ENCODE measurements at places on chromosomes 7 and 10.

DNA sequence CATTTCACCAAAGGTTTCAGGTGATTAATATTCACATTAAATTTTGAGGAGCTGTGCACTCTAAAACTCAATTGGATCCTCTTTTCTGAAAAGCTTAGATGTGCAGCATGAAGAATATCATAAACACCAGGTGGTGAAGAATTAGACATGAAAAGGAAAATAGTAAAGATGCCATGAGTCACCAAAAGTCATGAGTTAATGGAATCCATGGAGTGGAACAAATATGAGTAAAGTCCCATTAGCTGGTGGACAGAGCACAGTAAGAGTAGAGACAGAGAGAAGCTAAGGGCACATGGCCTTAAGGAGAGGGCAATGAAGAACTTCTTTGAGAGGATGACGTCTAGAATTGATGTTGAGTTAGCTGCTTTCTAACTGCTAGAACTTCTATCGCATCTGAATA, 271.6 kb downstream of the CSTF2T start:
- no peak for DNase-seq

DNA sequence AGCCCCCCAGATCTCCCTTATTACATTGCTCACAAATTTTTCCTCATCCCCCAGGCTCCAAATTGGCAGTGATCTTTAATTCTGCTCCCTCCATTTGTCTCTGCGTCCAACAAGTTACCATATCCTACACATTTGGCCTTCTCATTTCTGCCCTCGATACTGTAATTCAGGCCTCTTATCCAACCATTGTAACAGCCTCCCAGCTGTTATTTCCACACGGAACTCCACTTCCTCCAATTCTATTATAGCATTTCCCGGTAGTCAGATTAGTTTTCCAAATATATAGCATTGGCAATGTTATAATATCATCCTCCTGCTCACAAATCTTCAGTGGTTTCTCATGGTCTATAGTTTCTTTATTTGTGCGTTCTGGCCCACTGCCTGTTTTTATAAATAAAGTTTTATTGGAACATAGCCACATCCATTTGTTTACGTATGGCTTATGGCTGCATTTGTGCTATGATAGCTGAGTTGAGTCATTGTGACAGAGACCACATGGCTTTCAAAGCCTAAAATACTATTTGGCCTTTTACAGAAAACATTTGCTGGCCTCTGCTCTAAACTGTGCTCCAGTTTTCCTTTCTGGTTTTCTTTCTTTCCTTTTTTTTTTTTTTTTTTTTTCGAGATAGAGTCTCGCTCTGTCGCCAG, 126.5 kb upstream of the ZNF438 start:
- DNase-seq: no peak

DNA sequence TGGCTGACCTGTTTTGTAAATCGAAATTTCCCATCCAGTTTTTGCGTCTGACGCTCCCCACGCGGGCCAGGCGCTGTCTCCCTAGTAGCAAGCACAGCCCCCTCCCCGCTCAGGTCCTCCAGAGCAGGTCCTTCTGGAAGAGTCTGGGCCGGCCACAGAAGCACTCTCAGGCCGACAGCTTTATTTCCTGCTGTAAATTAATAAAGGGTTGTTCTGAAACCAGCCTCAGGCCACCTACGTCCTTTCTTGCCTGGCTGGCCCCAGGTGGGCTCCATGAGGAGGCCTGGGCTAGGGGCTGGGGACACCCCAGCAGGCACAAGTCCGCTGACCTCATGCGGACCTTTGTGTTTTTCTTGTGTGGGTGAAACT, 35.2 kb downstream of the CAMK2B start:
- no peak for DNase-seq

DNA sequence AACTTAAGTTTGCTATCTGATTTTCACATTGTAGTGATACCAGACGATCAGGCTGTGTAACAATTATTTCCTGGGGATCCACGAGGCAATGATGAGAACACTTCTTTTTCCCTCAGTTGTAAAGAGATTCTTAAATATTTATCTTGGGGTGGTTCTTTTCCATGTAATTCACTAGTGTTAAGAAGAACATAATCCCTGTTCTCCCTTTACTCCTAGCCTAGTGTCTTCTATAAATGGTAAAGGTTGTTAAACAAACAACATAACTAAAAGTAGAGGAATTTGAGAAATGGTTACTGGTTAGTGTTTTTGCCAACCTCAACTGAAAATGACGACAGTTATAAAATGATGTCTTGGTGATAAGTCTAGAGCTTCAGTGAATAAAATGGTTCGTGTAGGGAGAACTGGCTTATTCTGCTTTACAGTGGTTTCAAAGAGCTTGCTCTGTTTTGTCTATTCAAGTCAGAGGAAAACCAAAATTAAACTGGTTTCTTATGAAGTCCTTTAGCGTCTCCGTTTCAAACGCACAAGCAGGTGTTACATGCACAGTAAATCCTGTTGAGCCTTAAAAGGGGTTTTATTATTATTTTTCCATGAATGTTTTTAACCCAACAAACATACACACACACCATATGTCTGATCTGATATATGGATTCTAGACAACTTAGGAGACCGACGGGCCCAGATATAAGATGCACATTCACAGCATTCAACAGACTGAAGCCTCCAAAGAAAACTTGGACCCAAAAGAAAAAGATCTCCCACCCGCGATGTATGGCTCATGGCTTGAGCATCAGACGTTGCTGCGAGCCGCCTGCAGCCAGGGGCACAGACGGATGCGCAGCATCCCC, 1.1 kb downstream of the TBX20 start:
- no peak for DNase-seq

DNA sequence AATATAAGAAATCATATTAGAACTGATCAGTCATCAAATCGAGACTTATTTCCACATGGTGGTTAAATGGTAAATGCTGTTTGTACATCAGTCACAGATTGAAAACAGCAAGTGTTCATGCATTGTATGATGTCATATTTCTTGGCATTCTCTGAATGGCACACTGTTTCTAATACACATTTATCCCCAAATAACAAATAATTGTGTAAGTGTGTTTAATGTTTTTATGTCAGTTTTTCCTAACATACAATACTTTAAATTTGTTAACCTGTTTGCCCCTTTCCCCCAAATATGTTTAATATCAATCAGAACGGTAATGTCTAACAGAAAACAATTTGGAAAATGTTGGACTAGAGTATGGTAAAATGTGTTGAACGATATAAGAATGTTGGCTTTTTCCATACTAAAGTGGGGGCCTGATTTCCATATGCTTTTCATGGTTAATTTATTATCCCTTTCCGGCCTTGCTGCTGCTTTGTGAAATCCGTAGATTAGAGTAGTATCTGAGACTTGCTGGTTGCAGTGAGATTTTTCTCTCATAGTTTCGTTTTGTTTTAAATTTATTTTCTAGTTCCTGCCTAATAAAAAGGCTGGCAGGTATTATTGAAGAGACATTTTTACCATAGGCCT, 23.7 kb downstream of the RAB18 start:
- no peak for DNase-seq

- DNase-seq: no peak
These were observed 30.4 kb downstream of the XPNPEP1 start for GRCh38 chr10:109892931-109893330.

- no peak for DNase-seq
These were observed 30.2 kb upstream of the ABI1 start for GRCh38 chr10:26890956-26891355.

- no peak for DNase-seq
These were observed 4.8 kb upstream of the PDE1C start for GRCh38 chr7:32074787-32075585.

DNA sequence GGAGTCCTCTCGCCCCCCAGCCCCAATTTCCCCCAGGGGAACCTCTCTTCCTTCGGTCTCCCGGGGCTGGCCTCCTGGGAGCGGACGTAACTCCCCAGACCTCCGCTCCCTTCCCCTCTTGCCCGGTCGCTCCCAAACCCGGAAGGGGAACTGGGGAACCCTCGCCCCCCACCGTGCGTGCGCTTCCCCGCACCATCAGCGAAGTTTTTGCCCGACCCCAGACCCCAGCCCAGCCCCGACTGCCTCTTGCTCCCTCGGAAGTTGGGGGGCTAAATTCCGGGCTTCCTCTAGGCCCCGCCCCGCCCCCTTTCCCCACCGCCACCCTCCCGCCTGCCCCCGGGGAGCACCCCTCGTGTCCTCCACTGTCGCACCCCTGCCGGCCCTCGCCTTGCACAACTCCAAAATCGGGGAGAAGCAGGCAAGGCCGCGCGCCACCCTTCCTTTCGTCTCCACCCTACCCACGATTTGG, 436 bp downstream of the GNB2 start:
- DNase-seq: peak; percentile 62

DNA sequence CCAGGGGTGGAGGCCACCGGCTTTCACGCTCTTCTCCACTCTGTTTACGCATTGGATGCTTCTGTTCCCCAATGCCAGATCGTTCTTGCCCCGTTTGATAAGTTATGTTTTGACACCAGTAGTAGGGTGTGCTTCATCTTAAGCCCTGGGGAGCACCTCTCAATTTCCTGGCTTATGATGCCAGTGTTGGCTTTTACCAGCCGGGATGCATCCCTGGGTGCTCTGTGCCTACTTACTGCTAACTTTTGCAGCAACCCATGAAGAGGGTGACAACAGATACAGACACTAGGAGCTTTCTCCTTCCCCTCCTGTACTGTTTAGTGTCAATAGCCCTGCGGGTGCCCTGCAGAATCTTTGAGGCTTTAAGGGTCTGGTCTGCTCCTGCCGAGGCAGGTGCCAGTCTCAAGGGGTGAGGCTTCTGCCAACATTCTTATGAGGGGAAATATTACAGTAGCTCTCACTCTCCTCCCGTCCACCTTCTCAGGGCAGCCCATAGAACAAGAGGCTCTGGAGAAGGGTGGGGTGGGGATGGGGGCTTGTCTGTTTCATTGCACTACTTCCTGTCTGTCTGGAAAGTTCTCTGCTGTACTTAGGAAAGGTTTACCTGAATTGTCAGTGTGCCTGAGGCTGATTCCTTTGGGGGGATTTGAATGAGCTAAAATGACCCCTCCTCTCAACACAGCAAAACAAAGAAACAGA, 23.3 kb downstream of the ADCY1 start:
- DNase-seq: no peak

DNA sequence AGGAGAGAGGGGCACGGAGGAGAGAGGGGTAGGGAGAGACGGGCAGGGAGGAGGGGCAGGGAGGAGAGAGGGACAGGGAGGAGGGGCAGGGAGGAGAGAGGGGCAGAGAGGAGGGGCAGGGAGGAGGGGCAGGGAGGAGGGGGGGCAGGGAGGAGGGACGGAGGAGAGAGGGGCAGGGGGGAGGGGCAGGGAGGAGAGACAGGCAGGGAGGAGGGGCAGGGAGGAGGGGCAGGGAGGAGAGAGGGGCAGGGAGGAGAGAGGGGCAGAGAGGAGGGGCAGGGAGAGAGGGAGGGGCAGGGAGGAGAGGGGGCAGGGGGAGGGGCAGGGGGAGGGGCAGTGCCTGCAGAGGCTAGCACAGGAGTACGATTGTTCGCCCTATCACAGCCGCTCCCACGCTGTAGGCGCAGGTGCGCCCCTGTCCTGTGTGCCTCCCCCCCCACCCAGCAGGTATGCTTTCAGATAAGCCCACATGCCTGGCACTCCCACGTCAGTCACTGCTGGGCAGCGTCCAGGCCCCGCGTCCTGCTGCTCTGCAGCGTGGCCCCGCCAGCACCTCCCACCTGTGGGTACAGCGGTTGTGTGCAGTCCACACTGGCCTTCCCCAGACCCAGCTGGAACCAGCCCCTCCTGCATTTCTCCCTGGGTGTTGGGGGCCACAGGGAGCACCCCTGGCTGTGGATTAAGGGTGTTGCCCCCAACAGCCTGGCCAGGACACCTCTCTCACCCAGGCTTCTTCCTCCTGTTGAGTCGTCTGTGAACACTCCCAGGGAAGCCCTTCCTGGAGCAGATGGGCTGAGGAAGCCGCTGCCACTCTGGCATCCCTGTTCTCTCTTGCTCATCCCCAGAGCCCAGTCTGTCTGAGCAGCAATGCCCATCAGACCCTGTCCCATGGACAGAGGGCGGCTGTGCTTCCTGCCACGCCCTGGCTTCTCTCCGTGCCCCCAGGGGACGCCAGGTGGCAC, 10.8 kb downstream of the NKX6-2 start:
- no peak for DNase-seq

- DNase-seq: peak; percentile 11
These were observed 116.1 kb downstream of the RNF216 start for GRCh38 chr7:5665094-5666025.

DNA sequence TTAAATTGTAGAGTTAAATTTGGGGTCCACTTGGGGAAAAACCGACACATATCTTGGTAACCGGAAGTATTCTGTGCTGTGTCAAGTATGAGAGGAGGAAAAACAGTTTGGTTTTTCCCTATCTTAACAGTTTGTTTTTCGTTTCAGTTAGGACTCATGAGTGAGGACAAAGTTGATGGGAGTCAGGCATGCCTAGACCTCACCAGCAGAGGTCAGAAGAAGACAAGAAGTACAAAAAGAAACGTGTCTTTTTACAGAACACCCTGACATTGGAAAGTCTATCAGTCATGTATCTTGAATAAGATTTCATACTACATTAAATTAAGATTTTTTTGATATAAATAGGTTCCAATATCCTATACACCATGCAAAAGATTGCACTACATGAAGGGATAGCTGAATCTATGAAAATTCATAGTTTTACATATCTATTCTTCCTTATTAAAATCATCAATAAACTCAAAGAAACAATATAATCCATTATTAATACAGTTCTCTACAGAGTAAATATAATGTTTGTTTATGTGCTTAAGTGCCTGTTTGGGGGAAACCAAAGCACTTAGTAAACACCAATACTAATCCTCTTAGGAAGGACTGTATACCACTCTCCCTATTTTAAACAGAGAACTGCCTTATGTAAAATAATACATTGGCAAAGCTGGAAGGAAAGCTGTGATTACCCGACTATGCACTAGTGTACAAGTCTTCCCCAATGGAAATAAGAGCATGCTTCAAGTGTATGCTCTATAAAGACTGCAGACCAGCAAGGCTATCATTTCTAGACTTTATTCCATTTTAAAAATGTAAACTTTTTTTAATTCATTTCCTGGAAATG, 95.6 kb downstream of the USP6NL start:
- DNase-seq: no peak

GRCh38 chr7:23955600-23956149, 245.7 kb downstream of the STK31 start:
- DNase-seq: no peak

DNA sequence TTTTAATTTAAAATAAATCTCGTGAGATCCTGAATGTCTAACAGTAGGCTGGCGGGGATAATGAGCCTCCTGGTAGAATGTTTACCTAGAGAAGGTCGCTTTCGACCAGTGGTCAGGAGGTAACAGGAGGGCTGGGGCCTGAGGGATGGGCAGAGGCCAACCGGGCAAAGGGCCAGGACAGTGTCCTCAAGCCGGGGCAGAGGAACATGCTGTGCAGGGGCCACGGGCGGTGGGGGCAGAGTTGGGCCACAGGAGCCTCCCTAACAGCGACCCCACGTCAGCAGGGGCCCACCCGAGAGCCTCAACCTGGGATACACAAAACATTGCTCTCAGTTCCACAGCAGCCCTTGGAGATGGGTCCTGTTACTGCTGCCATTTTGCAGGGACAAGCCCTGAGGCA, 14.5 kb downstream of the CFAP46 start:
- DNase-seq: no peak

GRCh38 chr10:35215107-35215506, 88.5 kb downstream of the CREM start:
- no peak for DNase-seq

- peak; percentile 57 for DNase-seq
These were observed 59.1 kb downstream of the ZNF365 start for GRCh38 chr10:62433181-62433692.

All from NK-92 treated with Interleukin-12 subunit alpha and Interleukin-12 subunit beta, amount 100 ng/mL, for 24 hours (cell line).